Foreskin keratinocyte (primary cell): ENCODE measurements at places on chromosomes 3 and 15. TPM values are rescaled to one million over a fixed set of nuclear protein-coding genes. Genes with fewer than 3 reads are reported as not detected.

DNA sequence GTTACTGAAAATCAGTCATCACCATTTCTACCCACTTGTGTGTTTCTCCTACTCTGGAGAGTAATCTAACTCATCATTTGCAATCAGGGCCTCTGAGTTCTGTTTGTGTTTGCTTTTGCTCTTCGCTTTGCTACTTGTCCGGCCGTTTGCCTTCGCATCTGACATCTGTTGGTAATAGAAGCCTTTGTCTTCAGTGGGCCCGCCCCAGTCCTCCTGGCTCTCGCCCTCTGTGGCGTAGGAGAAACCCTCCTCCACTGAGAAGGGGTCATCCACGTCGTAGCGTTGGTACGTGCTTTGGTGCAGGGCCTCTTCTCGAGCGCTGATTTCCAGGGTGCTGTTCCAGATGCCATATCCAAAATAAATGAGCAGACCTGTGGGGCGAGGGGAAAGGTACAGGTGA is 48.3 kb downstream of the CLDN11 start:
- DNase-seq, result no peak

GRCh38 chr15:70761046-70761445 is 2.3 kb downstream of the UACA start:
- no peak for DNase-seq

- no peak for DNase-seq
Measured at GRCh38 chr3:187792521-187792920, 47.3 kb upstream of the BCL6 start.

Gene GNB4
- total RNA-seq, result 30.7 and 32.9 TPM in 2 replicates

Gene TTLL13
- total RNA-seq, result 0.07 TPM in 1 of 2 replicates, not detected in the other

- DNase-seq, result no peak
Measured at GRCh38 chr3:167253037-167253436, 127.1 kb downstream of the ZBBX start.

DNA sequence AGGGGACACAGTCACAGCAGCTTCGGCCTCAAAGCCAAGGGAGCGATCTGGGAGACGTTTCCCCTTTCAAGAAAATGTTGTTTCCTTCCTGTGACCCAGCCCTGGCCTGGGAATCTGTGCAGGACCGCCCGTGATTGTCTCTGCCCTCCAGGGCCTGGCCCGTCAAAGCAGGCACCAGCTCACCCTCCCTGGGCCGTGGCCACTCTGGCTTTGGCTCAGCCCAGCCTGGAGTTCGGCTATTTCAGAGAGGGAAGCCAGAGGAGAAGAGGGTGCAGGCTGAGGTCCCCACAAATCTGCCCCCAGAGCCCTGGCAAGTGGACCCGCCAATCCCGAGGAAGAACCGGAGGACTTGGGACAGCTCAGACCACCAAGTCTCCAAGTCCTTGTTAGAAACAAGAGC is 12.7 kb downstream of the GATA2 start:
- no peak for DNase-seq

Gene SAMMSON
- total RNA-seq, result not detected in 2 replicates

- DNase-seq, result peak; percentile 39
Measured at GRCh38 chr3:70933105-70933810, 620.8 kb upstream of the MDFIC2 start.

Gene DNAJC17
- total RNA-seq, result 46.6 and 54.4 TPM in 2 replicates

Gene SNX22
- 0.07 and 0.14 TPM in 2 replicates for total RNA-seq

- no peak for DNase-seq
Measured at GRCh38 chr3:133474817-133475216, 75.0 kb downstream of the BFSP2 start.

- no peak for DNase-seq
Measured at GRCh38 chr3:30610702-30611368, 4.4 kb downstream of the TGFBR2 start.

Gene KCNMB3
- 0.42 and 0.54 TPM in 2 replicates for total RNA-seq

DNA sequence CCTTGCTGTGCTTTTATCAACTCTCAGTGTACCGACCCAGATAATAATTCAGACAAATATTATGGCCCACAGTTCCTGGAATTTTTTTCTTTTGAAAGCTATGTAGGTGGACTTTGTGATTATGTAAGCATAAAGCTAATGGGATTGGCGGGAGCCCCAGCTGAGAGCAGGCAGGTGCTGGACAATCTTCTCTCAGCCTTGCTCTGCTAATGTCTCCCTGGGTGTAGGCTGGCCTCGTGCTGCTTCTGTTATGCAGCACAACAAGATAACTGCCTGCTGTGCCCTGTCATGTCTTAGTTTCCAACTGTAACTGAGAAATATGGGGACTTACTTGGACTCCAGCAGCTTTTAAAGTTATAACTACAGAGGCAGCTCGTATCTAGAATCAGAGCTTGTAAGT is 415.0 kb downstream of the PDCD6IP start:
- no peak for DNase-seq

GRCh38 chr3:5140230-5140621 is 18.1 kb downstream of the ARL8B start:
- DNase-seq, result no peak

Gene PLAAT1
- total RNA-seq, result 0.14 and 0.21 TPM in 2 replicates

DNA sequence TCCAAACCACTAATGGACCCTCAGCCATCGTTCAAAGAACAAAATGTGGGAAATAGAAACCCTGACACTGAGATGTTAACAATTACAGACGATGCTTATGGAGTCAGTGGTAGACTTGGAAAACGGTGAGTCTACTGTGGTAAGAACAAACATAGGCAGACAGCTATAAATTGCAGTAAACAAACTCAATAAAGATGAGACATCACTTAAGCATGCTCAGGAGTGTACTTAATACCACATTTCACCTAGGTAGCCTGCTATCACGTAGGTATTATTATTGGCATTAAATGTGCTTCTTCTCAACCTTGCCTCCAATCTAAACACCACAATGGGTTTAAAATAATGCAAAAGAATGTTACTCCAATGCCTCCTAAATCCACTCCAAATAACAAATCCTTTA is 2.5 kb downstream of the OSBPL10 start:
- peak; percentile 56 for DNase-seq

DNA sequence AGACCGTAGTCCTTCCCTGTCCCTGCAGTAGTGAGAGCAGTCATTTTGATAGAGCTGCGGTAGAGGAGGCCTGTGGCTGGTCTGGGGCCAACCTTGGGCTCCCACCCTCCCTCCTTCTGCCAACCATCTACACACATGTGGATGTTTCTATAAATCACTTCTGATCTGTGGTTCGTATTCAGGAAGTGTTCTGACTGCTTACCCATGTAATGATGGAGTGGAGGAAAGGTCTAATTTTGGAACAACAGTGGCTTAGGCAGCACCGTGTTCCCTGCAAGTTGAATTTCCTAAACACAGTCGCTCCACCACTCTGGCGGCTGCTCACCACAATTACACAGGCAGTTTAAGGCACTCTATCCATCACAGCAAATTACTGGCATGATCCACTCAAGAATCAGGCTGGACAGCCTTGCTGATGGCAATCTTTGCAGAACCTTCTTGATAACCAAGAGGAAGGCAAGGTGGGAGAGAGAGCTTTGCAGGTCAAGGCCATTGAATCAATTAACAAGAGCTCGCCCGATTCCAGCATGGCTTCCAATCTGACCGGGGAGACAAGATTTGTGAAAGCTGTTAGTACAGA is 104.7 kb upstream of the VEPH1 start:
- DNase-seq, result no peak

Gene IMPG2
- 0.03 and 0.04 TPM in 2 replicates for total RNA-seq

Gene CEP63
- total RNA-seq, result 18.7 and 23.1 TPM in 2 replicates

Gene EXD1
- total RNA-seq, result 0.07 TPM in 1 of 2 replicates, not detected in the other

Gene PRSS50
- total RNA-seq, result not detected in 2 replicates

- DNase-seq, result no peak
Measured at GRCh38 chr3:61812517-61812916, 251.1 kb downstream of the PTPRG start.

Gene MYL3
- not detected in 2 replicates for total RNA-seq

- DNase-seq, result no peak
Measured at GRCh38 chr15:78976691-78977090, 31.8 kb upstream of the CTSH start.

DNA sequence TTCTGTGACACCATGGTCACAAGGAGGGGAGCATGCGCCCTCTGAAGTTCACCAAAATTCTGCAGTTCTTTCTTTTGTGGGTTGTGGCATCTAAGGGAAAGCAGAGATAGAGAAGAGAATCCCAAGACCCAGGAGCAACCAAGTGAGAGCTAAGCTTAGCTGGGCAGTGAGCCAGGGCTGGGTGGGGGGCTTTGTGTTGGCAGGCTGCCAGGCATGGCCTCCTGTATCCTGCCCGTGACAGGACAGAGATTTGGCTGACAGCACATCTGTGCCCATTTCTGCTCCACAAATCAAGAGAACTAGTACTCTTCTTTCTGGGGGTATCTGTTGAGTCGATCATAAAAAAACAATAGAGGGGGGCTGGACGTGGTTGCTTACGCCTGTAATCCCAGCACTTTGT is 66.2 kb downstream of the NMNAT3 start:
- no peak for DNase-seq

DNA sequence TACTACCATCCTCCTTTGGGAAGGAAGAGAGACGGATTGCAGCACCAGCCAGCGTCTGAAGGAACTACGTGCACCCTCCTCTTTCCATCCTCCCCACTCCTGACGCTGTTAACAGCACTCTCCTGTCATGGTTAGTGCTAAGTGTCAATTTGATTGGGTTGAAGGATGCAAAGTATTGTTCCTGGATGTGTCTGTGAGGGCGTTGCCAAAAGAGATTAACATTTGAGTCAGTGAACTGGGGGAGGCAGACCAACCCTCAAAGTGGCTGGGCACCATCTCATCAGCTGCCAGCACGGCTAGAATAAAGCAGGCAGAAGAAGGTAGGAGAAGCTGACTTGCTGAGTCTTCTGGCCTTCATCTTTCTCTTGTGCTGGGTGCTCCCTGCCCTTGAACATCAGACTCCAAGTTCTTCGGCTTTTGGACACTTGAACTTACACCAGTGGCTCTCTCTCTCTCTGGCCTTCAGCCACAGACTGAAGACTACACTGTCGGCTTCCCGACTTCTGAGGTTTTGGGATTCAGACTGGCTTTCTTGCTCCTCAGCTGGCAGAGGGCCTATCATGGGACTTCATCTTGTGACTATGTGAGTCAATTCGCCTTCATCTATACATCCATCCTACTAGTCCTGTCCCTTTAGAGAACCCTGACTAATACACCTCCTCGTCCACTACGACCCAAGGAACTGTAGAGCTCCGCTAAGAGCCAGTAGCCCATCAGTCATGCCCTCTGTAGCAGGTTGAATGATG is 128.2 kb upstream of the HES1 start:
- no peak for DNase-seq

Gene LIPC
- total RNA-seq, result not detected in 2 replicates

Gene PROK2
- total RNA-seq, result not detected in 2 replicates

GRCh38 chr15:71232411-71232810 is 117.1 kb downstream of the THSD4 start:
- DNase-seq, result no peak

DNA sequence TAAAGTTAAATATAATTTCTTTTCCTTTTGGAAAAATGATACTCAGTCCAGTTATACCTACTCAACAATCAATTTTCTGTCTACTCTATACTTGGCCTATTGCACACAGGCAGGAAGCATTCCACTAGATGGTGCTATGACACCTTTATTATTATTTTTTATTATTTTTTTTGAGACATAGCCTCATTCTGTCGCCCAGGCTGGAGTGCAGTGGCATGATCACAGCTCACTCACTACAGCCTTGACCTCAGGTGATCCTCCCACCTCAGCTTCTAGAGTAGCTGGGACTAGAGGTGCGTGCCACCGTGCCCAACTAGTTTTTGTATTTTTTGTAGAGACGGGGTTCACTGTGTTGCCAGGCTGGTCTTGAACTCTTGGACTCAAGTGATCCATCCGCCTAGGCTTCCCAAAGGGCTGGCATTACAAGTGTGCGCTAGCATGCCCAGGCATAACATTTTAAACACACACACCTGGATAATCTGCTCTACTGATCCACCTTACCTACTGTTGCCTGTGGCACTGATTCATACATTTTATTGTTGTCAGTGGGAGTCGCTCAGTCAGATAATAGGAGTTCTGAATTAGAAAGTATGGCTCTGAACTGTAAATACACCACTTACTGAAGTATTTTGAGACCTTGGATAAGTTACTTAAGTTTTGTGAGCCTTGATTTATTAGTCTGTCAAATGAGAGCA is 56.2 kb downstream of the EIF3J start:
- DNase-seq, result peak; percentile 53

GRCh38 chr3:29494305-29495036 is 213.6 kb downstream of the RBMS3 start:
- no peak for DNase-seq

DNA sequence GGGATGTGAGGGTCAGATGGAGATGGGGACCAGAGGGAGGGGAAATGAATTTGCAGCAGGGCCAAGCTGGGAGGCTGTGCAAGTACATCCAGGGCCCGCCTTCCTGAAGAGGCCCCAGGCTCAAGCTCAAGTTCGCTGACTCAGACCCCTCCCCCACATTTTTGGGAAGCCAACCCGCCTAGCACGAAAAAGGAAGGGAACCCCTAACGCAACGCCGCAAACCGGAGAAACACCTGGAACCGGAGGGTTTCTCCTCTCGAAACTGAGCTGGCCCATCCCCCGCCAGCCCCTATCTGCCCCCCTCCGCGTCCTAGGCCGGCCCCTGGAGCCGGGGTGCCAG is 624 bp downstream of the AP3B2 start:
- no peak for DNase-seq

Gene CPLX3
- total RNA-seq, result not detected in 2 replicates

DNA sequence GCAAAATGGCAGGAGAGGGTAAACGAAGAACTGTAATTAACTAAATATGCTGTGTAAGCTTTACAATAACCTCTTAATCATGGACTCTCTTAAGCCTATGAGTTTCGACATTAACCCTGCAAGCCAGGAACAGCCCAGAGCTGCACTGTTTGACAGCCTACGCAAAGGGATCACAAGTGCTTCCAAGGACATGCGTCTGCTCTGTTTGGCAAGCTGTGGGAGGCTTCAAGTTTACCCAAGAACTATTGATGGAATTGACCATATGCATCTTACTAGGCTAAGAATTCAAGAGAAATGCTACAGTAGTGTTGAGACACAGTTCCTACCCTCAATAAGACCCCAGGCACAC is 66.0 kb downstream of the PDZRN3 start:
- no peak for DNase-seq

DNA sequence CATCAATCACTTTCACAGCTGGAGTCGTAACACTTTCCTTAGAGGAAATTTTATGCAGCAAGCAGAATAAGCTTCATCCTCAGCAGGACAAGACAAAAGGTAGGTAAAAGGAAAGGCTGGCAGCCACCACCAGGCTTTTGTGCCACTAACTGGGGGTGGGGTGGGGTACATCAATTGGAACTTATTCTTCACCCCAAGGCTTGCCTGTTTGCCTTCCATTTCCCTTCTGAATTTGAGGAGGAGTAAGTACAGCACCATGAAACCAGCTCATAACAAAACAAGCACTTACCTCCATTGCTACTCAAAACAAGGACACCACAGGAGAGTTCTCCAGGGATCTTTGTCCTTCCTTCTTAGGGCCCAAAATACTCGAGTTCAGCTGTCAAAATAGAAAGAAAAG is 296.8 kb downstream of the ARRDC4 start:
- no peak for DNase-seq
